ENCODE measurements at places on chromosomes 4 and X. TPM values are rescaled to one million over a fixed set of nuclear protein-coding genes. Genes with fewer than 3 reads are reported as not detected.

DNA sequence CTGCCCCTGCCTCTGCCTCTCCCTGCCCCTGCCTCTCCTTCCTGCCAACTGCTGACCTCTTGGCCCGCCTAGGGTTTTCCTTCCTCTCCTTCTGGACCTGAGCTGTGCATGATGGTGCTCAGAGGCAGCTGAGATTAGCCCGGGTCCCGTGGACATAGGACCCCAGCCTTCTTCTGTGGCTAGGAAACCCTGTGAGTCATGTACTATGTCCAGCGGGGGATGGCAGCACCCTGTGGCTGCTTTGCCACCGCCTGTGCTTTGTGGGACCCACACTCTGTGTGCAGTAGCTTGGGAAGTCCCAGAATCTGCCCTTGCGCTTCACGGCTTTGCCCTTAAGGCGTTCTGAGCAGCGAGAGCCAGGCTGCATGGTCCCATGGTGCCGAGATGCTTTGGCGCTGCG lies 105.5 kb upstream of the PSAPL1 start:
- H3K36me3 ChIP-seq, result no peaks in the 10 kb centered on the region
- no peaks in the 10 kb centered on the region for H3K4me1 ChIP-seq
- H3K27me3 ChIP-seq, result no peaks in the 10 kb centered on the region
- no peak overlapping the region for H3K27ac ChIP-seq

DNA sequence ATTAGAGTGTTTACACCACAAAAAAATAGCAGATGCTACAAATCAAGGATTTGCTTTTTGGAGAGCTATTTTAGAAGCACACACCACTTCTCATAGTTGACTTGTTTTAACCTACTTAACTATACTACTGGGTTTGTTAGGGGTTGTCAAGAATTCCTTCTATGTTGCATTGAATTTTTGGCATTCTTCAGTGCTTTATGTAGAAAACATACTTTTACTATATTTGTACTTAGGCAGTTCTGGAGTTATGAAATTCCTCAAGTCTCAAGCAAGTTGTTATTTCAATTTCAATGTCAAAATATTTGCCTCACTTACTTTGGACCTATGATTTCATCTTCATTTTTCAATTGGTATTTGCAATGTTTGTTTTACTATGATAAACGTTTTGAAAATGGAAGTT lies 449.6 kb downstream of the GLUD2 start:
- no peak overlapping the region for H3K4me3 ChIP-seq
- no peaks in the 10 kb centered on the region for H3K36me3 ChIP-seq
- no peaks in the 10 kb centered on the region for H3K4me1 ChIP-seq
- ATAC-seq, result no peak

- H3K4me3 ChIP-seq, result no peak overlapping the region
- no peak overlapping the region for H3K27ac ChIP-seq
- H3K27me3 ChIP-seq, result no peaks in the 10 kb centered on the region
- ATAC-seq, result no peak
- H3K4me1 ChIP-seq, result peaks cover 10% of the 10 kb centered on the region
- H3K36me3 ChIP-seq, result no peaks in the 10 kb centered on the region
These were observed 109.8 kb downstream of the DCTD start for GRCh38 chr4:182807346-182807745.

- H3K27ac ChIP-seq, result no peak overlapping the region
- ATAC-seq, result no peak
- H3K27me3 ChIP-seq, result no peaks in the 10 kb centered on the region
- peaks cover 20% of the 10 kb centered on the region for H3K36me3 ChIP-seq
These were observed 6.0 kb upstream of the TIMP1 start for GRCh38 chrX:47576021-47576898.

The SLIT2 gene
- not detected for total RNA-seq

DNA sequence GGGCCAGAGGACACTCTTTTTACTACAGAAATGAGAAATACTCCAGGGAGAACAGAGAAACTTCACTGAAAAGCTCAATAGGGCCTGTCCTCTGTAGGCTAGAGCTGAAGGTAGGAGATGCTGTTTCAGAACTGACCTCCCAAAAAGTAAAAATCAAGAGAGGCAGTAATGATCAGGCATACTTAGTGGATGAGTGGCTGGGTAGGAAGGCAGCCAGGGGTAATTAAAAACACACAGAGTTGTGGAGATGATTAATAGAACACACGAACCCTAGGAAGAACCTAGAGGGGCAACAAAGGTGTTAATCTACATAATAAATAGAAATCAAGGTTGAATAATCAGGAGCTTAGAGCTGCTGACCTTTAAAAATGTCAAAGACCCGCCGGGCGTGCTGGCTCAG lies 582.4 kb upstream of the ADGRL3 start:
- H3K4me1 ChIP-seq, result no peaks in the 10 kb centered on the region
- no peaks in the 10 kb centered on the region for H3K36me3 ChIP-seq
- H3K27me3 ChIP-seq, result no peaks in the 10 kb centered on the region
- no peak for ATAC-seq
- no peak overlapping the region for H3K4me3 ChIP-seq
- no peak overlapping the region for H3K27ac ChIP-seq

GRCh38 chrX:85504381-85504780 lies 124.9 kb upstream of the POF1B start:
- H3K4me3 ChIP-seq, result no peak overlapping the region
- ATAC-seq, result no peak
- no peaks in the 10 kb centered on the region for H3K36me3 ChIP-seq
- no peak overlapping the region for H3K27ac ChIP-seq
- H3K27me3 ChIP-seq, result no peaks in the 10 kb centered on the region

- no peaks in the 10 kb centered on the region for H3K36me3 ChIP-seq
- no peak overlapping the region for H3K27ac ChIP-seq
- H3K4me3 ChIP-seq, result peak overlapping the region; percentile 2
- ATAC-seq, result peak; percentile 36
These were observed 43.8 kb downstream of the PALLD start for GRCh38 chr4:168540503-168541265.

DNA sequence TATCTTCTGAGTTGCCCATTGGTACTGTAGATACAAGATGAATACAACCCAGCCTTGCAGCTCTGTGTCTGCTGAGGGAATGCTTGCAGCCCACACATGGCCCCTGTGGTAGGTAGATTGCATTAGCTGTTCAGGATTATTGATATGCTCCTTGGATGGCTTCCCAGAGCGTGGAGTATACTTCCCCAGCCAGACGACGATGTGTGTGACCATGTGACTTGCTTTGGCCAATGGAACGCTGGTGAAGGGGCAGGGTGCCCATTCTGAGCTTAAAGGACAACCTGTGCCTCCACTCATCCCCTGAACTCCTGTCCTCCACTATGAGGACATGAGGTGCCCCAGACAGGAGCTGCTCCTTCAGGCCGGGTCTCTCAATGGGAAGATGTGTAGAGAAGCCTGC lies 23.9 kb upstream of the FGFBP2 start:
- H3K4me3 ChIP-seq, result no peak overlapping the region
- H3K36me3 ChIP-seq, result no peaks in the 10 kb centered on the region
- no peak for ATAC-seq
- H3K4me1 ChIP-seq, result no peaks in the 10 kb centered on the region

GRCh38 chr4:52001616-52002015 lies 18.5 kb downstream of the LRRC66 start:
- no peaks in the 10 kb centered on the region for H3K36me3 ChIP-seq
- ATAC-seq, result no peak
- no peak overlapping the region for H3K27ac ChIP-seq
- no peaks in the 10 kb centered on the region for H3K27me3 ChIP-seq
- no peaks in the 10 kb centered on the region for H3K4me1 ChIP-seq

The JADE3 gene
- 1.3 TPM for total RNA-seq

DNA sequence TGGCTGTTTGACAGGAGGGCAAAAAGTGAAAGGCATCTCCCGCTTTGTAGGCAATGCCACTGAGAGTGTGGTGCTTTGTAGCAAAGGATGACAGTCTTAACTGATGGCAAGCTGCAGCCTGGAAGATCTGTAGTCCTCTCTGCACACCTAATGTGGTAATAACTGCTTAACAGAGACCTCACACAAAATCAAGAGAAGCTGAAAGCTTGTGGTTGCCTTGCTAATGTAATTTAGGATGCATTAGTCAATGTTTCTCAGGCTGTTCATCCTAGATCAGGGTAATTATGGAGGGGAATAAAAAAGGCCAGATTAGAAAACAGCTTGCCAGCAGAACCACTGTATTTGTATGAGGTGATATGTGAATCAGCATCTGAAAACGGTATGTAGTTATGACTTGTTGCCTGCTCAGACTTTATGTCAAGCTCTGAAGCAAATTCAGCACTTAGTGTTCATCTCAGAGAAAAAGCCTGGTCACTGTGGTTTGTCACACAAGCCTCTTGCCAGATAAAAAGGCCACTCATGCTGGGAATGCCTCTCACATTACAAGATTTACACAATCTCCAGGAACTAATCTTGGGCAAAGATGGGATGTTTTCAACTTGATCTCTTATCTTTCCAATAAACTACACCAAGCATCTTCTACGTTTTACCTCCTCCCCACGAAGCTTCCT lies 130.8 kb downstream of the ENOX2 start:
- no peaks in the 10 kb centered on the region for H3K36me3 ChIP-seq
- peak; percentile 56 for ATAC-seq
- H3K4me3 ChIP-seq, result no peak overlapping the region
- no peak overlapping the region for H3K27ac ChIP-seq
- H3K4me1 ChIP-seq, result no peaks in the 10 kb centered on the region
- H3K27me3 ChIP-seq, result no peaks in the 10 kb centered on the region

The ESX1 gene
- total RNA-seq, result not detected

DNA sequence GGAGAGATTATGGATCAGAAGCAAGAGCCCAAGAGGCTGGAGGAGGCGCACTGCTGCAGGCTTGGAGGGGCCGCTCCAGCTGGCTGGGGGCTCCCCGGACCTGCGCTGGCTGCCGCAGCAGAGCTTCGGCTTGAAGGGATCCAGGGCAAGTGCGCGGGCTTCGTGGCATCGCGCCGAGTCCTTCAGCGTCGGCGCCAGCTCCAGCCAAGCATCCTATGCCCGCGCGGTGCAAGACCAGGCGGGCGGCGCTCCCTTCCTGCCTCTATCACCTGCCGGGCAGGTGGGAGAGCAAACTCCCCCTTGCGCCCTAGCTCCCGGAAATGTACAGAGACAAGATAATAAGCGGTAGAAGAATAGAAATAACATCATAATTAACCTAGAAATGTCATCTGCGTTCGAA lies 10.5 kb upstream of the UCP1 start:
- ATAC-seq, result no peak
- no peaks in the 10 kb centered on the region for H3K4me1 ChIP-seq
- H3K36me3 ChIP-seq, result no peaks in the 10 kb centered on the region
- no peak overlapping the region for H3K4me3 ChIP-seq
- H3K27ac ChIP-seq, result no peak overlapping the region
- peaks cover 25% of the 10 kb centered on the region for H3K27me3 ChIP-seq

DNA sequence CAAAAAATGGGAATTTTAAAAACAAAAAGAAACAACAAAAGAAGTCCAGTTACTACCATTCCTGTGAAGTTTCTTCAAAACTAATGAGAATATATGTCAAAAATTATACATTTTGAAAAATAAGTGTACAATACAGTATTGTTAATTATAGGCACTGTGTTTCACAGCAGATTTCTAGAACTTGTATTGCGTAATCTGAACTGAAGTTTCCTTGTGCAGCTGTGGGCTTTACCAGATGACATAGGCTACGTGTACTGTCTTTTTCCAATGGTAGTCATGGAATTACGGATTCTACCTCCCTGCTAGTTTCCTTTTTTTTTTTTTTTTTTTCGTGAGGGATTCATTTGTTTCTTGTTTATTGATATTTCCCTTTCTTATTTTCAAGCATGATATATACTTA lies 113.8 kb upstream of the GABRA2 start:
- no peaks in the 10 kb centered on the region for H3K36me3 ChIP-seq
- no peaks in the 10 kb centered on the region for H3K4me1 ChIP-seq
- H3K4me3 ChIP-seq, result no peak overlapping the region
- no peak for ATAC-seq
- no peak overlapping the region for H3K27ac ChIP-seq

DNA sequence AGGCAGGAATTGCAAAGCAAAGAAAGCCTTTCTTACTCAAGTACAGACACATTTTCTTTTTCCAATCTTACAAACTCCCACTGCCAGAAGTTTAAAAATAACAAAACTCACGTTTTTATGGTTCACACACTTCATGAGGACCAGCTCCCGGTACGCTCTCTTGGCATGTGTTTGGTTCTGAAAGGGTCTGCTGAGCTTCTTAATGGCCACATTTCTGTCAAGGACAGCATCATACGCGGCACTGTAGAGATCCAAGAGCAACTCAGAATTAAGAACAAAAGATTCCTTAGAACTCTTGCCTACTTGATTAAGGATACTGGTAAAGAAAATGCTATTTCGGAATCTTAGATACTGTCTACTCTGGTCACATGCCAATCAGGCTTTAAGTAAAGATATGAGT lies 252.7 kb downstream of the MAPK10 start:
- no peaks in the 10 kb centered on the region for H3K27me3 ChIP-seq
- H3K27ac ChIP-seq, result no peak overlapping the region
- H3K36me3 ChIP-seq, result no peaks in the 10 kb centered on the region
- no peak overlapping the region for H3K4me3 ChIP-seq

DNA sequence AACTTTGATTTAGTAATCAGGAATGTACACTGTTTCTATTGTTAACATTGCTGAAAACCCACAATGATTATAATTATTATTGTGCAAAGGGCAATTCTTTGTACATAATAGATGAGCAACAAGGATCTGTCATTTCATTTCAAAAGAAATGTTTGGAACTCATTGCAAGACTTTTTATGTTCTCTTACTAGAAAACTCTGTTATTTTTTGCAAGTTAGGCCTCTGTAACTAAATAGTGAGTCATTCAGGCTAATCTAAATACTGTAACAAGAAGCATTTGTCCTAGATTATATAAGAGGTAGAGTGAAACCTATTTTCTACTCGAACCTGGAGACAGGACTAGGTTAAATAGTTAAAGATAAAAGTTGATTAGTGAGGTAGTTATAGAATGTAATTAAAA lies 93.2 kb upstream of the FAM47B start:
- H3K27me3 ChIP-seq, result no peaks in the 10 kb centered on the region
- no peak overlapping the region for H3K27ac ChIP-seq
- no peak overlapping the region for H3K4me3 ChIP-seq
- no peaks in the 10 kb centered on the region for H3K4me1 ChIP-seq
- H3K36me3 ChIP-seq, result no peaks in the 10 kb centered on the region
- no peak for ATAC-seq

DNA sequence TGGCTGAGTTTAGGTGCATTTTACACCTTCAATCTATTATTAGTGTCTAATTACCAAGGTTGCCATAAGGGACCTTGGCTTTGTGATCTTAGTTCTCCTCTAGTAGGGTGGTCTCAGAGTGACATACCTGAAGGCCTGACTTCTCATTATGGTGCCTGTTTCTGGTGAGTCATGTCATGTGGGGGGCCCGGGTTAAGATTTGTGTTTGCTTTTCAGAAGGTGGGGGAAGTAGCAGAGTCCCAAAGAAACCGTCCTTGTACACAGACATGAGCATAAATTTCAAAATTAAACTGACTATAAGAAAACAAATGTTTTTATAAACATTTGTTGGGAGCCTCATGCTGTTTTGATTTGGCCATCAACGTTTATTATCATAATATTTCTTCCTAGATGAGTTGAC lies 74.5 kb downstream of the HHIP start:
- ATAC-seq, result no peak
- H3K27ac ChIP-seq, result no peak overlapping the region
- H3K4me3 ChIP-seq, result no peak overlapping the region

The TMEM154 gene
- 18.0 TPM for total RNA-seq

- peaks cover 8% of the 10 kb centered on the region for H3K27me3 ChIP-seq
- no peak overlapping the region for H3K27ac ChIP-seq
These were observed 748 bp downstream of the ATP2B3 start for GRCh38 chrX:153517946-153518834.

The FOXR2 gene
- total RNA-seq, result not detected
